ENCODE measurements at places on chromosomes 4 and X.

- DNase-seq: no peak
These were observed 169.4 kb downstream of the AMELX start for GRCh38 chrX:11462648-11463047.

GRCh38 chrX:106862972-106863688, 40.0 kb downstream of the RIPPLY1 start:
- DNase-seq: peak; percentile 4

- no peak for DNase-seq
These were observed 227.0 kb upstream of the RASGEF1B start for GRCh38 chr4:81698538-81699296.

- no peak for DNase-seq
These were observed 316.8 kb downstream of the NAF1 start for GRCh38 chr4:162849937-162850336.

- DNase-seq: no peak
These were observed 10.0 kb upstream of the HS6ST2 start for GRCh38 chrX:132968296-132968949.

- no peak for DNase-seq
These were observed 274.8 kb upstream of the UGT8 start for GRCh38 chr4:114323841-114324240.

Data from AG08396 (cell line).